ENCODE measurements at places on chromosomes 11 and 22.

GRCh38 chr11:87974797-87975196, 200.4 kb downstream of the RAB38 start:
- no peak for DNase-seq

GRCh38 chr11:15821451-15821850, 534.9 kb downstream of the SOX6 start:
- DNase-seq = no peak

- DNase-seq = peak; percentile 15
Measured at GRCh38 chr11:14789879-14790484, 102.0 kb downstream of the CYP2R1 start.

- peak; percentile 85 for DNase-seq
Measured at GRCh38 chr11:19093976-19094375, 23.0 kb upstream of the ZDHHC13 start.

DNA sequence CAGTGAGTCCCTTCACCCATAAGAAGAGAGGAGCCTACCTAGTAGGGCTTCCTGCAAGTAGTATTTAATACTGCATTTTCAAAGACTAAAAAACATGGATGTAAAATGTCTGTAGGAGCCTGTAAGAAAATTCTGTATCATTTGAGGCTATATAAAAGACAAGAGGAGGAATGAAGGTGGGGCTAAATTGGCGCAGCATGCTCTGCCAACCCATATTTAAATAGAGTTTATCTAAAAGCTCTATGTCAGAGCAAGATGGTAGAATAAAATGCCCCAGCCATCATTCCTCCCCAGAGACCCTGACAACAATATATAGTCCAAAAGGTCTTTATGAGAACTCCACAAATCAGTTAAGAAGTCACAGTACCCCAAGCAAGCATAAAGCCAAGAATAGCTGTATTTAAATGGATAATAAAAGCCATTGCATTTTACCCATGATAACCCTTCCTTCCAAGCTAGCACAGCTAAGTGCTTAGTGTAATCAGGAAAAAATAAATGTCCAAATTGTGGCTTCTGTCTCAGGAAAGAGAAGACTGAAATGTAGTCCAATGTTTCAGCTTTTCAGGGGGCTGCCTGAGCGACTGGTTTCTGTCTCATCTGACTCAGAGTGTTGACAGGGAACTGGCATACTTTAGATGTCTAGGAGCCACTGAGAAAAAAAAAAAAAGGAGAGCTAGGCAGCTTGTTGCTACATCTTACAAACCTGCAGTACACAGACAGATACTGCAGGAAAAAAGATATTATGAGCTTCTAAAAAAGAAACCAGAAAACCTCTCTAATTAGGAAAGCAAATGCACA, 258.6 kb downstream of the METTL15 start:
- DNase-seq = peak; percentile 22

DNA sequence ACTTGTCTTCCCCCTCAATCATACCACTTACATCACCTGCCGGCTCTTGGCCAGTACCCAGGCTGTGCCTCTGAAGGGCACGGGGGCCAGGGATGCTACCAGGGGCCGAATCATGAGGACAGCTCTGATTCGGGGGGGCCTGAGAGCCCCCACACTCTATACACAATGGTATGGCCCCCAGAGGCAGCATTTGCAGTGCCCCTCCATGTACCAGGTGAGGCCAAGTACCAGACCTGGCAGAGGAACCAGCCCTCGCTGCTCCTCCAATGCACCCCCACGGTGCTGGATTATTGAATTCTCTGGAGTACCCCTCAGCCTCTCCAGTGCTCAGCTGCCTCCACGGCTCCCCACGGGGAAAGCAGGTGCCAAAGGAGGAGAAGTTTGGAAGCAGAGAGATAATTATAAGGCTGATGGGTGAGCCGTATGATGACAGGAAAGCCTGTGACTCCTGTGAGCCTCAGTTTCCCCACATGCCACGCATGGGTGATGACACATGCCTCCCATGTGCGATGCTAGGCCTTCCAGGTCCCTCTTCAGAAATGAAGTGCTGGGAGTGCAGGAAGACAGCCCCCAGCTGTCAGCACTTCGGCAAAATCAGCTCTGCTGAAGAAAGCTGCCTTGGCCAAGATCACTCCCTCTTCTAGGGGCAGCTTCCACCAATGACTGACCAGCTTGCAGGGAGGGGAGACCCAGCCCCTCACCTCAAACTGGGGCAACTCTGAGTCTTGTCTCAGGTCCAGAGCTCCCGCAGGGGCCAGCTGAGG, 69.9 kb downstream of the THAP12 start:
- DNase-seq = no peak

DNA sequence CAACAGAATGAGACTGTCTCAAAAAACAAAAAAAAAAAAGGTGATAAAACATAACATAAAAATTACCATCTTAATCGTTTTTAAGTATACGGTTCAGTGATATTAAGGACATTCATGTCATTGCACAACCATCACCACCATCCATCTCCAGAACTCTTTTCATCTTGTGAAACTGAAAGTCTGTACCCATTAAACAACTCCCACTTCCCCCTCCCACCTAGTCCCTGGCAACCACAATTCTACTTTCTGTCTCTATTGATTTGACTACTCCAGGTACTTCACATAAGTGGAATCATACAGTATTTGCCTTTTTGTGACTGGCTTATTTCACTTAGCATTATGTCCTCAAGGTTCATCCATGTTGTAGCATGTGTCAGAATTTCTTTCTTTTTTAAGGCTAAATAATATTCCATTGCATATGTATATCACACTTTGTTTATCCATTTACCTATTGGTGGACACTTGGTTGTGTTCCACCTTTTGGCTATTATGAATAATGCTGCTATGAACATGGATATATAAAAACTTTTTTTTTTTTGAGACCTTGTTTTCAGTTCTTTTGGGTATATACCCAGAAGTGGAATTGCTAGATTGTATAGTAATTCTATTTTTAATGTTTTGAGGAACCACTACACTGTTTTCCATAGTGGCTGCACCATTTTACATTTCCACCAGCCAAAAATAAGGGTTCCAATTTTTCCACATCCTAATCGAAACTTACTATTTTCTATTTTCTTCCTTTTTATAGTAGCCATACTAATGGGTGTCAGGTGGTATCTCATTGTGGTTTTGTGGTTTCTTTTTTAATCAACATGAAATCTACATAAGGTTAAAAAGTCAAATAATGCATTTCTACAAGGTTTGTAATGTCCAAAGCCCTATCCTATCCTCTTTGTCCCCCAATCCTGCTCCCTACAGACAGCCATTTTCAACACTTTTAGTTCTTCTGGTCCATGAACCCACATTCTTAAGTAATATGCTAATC, 23.4 kb upstream of the PIK3C2A start:
- no peak for DNase-seq

GRCh38 chr11:130511765-130512164, 63.3 kb downstream of the ADAMTS15 start:
- DNase-seq = no peak

DNA sequence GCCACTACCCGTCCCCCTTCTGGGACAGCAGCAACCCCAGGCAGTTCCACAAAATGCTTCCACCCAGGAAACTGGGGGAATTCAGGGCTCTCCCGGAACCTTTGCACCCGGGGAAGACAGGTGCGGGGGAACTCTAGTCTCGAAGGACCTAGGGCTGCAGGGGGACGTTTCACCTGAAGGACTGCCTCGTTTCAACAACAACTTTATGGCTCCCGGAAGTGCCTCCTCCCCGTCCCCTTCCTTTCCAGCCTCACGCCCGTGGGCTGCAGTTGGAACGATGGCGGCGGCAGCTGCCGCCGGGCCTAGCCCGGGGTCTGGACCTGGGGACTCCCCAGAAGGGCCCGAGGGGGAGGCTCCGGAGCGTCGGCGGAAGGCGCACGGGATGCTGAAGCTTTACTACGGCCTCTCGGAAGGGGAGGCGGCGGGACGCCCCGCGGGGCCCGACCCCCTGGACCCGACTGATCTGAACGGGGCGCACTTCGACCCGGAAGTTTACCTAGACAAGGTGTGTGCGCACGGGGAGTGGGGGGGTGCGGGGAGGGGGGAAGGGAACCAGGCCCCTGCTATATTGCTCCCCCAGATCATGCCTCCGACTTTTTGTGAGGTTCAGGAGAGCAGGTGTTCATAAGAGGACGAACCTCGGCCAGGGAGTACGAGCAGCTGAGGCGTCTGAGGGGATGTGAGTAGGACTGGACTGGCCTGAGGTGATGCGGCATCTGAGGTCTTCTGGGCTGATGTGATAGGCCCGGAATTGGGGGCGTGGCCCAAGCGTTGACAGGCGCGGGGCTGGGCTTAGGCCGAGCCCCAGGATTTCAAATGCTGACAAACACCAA, at the start of gene VPS51:
Gene VPS51, plus strand, starts transcription at position 241 of the 833 bp plus-strand sequence. Its CDS starts 37 bp downstream, at position 278.
- peak; percentile 77 for DNase-seq

DNA sequence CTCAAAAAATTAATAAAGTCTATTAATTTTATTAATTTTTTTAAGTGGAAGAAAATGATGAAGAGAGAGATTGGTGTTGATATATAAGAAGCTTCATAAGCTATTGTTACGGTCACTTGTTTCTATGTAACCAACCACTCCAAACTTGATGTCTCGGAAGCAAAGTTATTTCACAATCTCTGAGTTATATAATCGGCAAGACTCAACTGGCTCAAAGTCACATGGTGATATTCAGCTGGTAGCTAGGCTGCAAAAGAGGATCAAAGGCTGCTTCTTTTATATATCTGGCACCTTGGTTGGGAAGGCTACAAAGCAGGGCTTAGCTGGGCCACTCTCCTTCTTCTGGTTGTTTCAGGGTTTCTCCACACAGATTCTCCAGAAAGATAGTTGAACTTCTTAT, 245.1 kb upstream of the ARHGAP42 start:
- no peak for DNase-seq

GRCh38 chr11:131449036-131450019, 78.9 kb downstream of the NTM start:
- DNase-seq = no peak

- no peak for DNase-seq
Measured at GRCh38 chr11:22680628-22681027, 14.2 kb downstream of the GAS2 start.

- peak; percentile 29 for DNase-seq
Measured at GRCh38 chr11:116472651-116473050, 300.1 kb downstream of the BUD13 start.

DNA sequence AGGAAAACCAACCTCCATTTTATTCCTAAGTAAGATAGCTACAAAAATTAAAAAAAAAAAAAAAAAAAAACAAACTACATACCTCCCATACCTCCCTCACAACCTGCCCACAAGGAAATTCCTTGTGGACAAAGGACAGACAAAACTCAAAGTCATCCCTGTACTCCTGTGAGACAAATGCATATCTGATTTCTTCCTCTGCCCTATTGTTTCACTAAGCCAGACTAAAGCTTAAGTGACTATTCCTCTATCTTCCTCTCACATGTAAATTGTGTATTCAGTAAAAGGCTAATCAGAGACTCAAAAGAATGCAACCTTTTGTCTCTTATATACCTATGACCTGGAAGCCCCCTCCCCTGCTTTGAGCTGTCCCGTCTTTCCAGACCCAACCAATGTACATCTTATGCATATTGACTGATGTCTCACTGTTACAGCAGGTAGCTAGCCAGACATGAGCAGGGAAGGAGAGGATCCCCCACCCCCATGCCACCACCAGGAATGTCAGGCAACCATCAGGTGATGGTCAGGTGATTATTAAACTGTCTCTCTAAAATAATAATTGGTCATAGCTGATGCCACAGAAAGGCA, 289.4 kb downstream of the SBF2 start:
- no peak for DNase-seq

DNA sequence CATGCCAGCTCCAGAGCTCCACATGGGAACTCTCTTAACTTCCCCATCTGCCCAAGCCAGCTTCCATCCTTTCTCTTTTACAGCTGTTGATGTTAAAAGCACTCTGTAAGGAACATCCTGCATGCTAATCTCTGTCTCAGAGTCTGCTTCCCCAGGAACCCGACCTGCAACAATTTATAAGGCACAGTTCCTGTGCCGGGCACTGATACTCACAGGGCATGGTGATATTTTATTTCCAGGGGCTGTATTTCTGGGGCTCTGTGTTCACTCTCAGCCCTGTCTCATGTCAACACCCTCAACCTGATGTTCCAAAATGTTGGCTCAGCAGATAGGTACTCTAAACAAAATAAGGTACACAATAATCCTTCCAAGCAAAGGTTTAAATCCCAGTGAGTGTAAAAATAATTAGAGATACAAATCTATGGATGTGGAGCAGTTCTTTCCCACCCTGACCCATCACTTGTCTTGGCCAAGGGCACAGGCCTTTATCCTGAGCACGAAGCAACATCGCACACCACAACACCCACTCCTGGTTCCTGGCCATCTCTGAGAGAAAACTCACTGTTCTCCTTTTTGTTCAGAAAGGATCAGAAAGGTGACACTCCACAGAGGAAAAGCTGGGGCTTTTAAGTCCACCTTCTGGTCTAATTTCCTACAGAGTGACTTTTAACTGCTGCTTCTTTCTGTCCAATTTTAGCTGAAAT, 44.8 kb upstream of the C11orf87 start:
- no peak for DNase-seq

- no peak for DNase-seq
Measured at GRCh38 chr11:1835671-1836010, 851 bp downstream of the SYT8 start.

GRCh38 chr22:35074583-35074982, 8.6 kb downstream of the ISX start:
- DNase-seq = no peak

- peak; percentile 80 for DNase-seq
Measured at GRCh38 chr11:79413268-79413667, 27.6 kb downstream of the TENM4 start.

DNA sequence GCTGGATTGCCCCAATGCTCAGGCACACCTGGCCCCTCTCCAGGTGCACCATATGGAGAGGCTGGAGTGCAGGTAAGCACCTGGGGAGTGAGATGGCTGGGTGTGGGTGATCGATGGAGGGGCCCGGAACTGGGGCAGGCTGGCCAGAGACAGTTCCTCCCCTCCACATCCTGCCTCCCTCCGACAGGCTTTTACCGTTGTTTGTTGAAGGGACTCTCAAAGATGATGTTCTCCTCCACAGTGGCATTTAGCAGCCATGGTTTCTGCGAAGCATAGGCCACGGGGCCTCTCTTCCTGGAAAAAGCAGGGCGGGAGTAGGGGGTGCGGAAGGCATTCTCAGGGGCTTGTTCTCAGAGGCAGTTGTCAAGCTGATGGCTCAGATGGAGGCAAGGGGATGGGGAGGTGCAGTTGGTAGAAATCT, 25.9 kb upstream of the KCNJ11 start:
- DNase-seq = no peak

DNA sequence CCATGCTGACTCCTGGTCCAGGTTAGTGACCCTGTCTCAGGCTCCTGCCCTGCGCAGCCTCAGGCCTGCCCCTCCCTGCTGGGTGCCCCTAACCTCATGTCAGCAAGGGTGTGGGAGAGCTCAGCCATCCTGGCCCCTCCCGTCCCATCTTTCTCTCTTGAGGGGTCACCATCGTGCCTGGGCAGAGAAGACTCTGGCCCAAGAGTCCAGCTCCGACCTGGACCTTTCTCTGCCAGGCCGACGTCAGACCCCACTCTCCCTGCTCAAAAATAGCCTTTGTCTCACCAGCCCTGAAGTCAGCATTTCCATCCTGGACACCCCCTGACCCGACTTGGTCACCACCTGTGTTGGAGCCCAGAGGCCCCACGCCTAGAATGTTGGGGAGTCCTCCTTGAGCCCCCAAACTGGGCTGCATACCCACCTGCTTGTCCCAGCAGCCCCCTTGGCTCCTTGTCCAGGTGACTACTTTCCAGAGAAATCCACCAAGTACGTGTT, 4.9 kb downstream of the SCGB1C1 start:
- DNase-seq = no peak

- no peak for DNase-seq
Measured at GRCh38 chr11:98068251-98068650, 952.5 kb upstream of the CNTN5 start.

All from renal cortical epithelial cell (primary cell).